Right forelimb (tissue), 1 donor: ENCODE measurements at places on chromosomes 13 and 19.

DNA sequence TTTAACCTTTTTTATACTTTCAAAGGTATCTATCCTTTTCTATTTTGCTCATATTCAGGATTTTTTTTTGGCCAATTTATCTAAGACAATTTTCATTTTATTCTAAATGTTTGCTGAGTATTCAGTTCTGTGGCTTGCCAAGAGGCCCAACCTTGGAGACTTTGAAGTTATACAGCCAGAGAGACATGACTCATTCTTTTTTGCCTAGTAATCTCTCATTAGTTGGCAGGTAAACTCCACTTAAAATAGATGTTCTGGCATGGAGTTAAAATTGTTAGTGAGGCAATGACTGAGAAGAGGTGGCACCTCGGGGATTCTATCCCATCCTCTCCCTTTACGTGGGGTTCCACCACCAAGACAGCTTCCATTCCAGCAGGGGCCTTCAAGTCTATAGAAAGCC is 213.8 kb downstream of the KCTD12 start:
- no peak for DNase-seq

GRCh38 chr19:5376928-5377327 is 36.3 kb upstream of the PTPRS start:
- DNase-seq = no peak

GRCh38 chr19:30799865-30800755 is 427.9 kb downstream of the ZNF536 start:
- DNase-seq = no peak

DNA sequence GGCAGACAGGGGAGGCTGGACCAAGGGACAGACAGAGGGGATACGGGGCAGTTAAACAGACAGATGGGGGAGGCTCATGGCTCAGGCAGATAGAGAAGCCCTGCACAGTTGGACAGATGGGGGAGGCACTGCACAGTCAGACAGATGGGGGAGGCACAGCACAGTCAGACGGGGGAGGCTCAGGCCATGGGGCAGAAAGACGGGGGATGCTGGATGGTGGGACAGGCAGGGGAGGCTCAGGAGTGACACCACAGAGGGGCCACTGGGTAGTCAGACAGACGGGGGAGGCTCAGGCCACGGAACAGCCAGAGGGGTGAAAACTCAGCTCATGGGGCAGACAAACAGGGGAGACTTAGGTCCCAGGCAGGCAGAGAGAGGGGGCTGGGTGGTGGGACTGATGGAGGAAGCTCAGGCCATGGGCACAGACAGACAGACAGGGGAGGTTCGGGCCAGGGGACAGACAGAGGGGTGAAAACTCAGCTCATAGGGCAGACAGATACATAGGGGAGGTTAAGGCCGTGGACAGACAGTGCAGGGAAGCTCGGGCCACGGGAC is 886 bp downstream of the MFSD12 start:
- no peak for DNase-seq

DNA sequence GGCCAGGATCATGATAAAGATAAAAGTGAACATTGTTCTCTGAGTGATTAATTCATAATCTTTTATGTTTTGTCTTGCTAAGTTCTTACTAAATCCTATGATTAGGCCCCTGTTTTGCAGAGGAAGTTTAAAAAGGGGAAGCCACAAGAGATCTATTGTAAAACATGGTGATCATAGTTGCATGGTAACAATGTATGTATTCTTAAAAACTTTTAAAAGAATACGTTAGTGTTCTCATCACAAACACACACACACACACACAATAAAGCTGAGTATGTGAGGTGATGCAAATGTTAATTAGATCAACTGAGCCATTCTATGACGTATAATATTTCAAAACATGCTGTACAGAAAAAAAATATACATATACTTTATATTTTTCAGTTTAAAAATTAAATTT is 51.2 kb downstream of the MBD3L2B start:
- no peak for DNase-seq

- DNase-seq = no peak
These were observed 934.3 kb downstream of the DIAPH3 start for GRCh38 chr13:59229401-59229800.

GRCh38 chr13:108733022-108733560 is 103.7 kb downstream of the MYO16 start:
- DNase-seq = no peak

- no peak for DNase-seq
These were observed 15.1 kb downstream of the ZNF175 start for GRCh38 chr19:51586103-51586728.
